ENCODE measurements at places on chromosomes 7 and 10.

DNA sequence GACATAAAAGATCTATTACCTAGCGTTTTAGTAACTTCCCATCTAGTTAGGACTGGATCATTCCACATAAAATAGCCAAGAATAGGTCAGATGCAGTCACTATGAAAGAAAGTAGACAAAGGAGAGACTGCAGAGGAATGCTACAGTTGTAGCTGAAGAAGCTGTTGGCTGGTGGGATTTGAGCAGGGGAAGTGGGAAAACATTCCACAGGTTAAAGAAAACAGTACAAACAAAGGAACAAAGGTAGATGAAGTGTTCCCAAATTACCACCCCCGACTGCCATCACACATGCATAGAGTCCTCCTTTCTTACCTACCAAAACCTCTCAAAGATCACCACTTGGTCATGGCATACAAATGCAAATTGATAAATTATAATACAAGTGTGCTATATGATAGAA lies 41.8 kb downstream of the DLD start:
- no peak for DNase-seq

DNA sequence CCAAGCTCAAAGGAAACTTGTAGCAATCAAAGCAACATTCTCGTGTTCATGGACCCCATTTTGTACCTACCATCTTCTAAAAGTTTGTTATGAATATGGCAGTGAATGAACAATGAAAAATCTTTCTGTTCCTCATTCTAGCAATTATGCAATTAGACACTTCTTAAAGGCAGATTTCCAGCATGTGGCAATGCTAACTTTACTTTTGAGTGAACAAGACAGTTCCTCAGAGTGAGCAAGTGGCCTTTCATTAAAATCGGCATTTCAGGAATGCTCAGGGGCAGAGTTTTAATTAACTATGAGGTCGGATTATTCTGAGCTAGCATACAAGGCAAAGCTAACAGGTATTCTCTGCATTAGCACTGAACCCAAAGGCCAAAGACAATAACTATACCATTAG lies 48.4 kb upstream of the NFE2L3 start:
- DNase-seq: no peak

DNA sequence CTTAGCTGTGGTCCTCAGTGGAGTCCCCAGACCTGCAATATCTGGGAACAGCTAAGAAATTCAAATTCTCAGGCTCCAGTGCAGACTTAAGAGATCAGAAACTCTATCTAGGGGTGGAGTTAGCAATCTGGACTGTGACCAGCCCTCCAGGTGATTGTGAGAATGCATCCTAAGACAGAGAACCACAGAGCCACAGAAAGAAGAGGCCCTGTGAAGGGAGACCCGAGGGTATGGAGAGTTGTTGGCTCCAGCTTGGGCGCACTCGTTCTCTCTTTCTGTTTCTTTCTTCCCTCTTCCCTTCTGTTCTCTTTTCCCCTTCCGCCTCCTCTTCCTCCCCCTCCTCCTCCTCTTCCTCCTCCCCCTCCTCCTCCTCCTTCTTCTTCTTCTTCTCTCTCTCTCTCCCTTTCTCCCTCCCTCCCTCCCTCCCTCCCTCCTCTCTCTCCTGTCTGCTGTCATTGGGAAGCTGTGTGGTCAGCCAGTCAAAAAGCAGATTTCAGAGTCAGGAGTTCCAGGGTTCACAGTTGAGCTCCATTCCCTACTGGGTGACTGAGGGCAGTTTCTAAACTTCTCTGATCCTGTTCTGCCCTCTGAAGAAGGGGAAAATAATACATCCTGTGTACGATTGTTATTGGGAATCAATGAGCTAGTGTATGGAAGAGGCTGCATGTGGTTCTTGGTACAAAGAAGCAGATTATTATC lies 62.1 kb upstream of the STEAP1B start:
- no peak for DNase-seq

DNA sequence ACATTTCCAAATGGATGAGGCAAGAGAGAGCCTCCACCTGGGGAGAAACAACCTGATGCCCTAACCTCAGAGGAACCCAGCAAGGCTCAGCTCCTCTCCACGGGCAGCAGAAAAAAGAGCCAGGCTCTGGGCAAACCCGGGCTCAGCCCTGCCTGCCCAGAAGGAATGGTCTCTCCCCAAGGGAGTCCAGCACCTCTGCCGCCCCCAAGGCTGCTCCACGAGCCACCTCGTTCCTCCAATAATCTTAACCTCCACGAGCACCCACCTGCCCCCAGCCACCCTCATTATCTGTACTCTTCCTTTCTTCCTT lies 154.2 kb downstream of the GRID1 start:
- DNase-seq: no peak

DNA sequence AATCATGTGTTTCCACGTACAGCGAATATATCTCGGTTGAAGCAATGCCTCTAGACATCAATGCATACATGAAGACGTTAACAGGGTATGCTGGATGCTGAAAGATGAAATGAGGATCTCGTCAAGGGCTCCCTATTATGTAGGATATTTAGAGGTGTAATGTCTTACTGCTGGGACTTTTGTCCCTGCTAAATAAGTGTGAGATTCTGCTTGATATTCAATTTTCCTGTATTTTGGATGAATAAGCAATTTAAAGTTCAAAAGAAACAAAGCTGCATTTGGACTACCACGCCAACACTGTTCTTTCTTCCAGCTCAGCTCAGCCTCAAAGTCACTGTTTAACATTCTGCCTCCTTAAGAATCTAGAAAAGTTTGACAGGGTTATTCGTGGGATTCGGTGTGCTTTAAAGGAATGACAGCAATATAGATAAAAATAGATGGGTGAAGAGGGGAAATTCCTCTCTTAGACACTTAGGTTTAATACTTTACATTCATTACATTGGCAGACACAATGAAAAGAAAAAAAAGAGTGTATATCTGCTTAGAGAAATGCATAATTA lies 110.1 kb upstream of the RHEB start:
- DNase-seq: no peak

GRCh38 chr7:152543799-152544198 lies 108.0 kb upstream of the KMT2C start:
- DNase-seq: no peak

All from stimulated activated CD8-positive, alpha-beta memory T cell treated with anti-CD3 and anti-CD28 coated beads, Interleukin-15, amount 100 ng/mL, for 1 hour (primary cell).